ENCODE measurements at places on chromosomes 3 and 15.

DNA sequence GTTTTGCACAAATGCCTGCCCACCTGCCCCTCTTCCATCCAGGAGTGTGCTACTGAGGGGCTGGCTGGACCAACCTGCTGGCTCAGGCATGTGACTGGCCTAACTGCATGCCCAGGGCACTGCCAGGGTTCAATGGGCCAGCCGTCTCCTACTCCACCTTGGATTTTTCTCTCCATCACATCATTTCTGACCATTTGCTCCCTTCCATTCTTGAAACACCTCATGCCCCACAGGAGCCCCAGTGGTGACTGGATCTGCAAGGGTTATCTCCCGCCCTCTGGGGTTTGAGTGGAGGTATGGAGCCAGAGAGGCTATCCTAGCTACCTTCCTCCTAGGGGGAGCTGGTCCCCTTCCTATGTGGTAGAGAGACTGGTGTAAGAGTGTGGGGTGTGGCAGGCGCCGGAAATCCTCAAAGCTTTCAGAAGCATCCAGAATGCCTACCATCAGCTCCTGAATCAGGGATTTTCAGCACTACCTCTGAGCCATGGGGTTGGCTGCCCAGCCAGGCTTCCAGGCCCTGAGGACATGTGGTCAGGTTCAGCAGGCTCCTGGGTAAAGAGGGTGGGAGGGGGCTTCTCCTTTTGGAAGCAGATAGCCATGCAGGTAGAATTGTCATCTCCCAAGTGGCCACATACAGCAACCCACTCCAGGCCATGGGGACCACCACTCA is 2.9 kb upstream of the MANF start:
- no peak for DNase-seq

DNA sequence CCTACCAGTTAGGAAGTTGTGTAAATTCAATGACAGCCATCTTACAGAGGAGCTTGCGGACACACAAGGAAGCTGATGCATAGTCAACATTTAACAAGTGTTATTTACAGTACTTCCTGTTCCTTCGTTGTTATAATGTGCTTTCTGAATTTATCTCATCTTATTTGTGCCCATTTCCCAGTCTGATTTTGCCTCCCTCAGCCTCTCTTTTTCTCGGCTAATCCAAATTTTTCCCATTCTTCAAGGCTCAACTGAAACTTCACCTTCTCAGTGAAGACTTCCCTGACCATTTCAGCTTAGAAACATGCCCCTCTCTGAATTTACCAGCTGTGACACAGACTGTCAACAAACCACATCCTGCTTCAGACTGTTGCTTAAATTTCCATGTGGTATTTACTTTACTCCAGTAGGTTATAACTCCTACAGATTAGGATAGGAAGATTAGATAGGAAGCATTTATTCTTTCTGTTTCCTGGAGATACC is 55.7 kb upstream of the CP start:
- DNase-seq, result no peak

DNA sequence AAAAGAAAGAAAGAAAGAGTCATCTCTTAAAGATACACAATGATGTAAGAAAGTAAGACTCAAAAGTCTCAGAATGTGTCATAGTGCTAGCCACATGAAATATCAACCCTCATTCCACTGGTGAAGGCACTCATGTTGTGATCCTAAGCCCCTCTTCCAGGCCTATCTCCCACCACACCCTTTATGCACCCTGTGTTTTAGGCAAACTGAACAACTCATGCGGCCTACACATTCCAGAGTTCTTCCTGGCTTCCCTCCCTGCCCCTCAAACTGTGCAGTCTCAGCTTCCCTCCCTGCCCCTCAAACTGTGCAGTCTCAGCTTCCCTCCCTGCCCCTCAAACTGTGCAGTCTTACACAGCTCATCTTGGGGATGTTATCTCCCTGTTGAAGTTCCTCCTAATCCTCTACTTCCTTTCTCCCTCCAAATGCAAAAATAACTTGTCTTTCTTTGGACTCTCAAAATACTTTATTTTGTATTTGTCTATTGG is 69.0 kb upstream of the FNDC3B start:
- no peak for DNase-seq

- no peak for DNase-seq
Observed at GRCh38 chr3:16101295-16102186, 72.9 kb upstream of the GALNT15 start.

- no peak for DNase-seq
Observed at GRCh38 chr3:169268286-169268776, 395.2 kb downstream of the MECOM start.

GRCh38 chr3:160538895-160539294 is 26.5 kb downstream of the KPNA4 start:
- DNase-seq, result no peak

DNA sequence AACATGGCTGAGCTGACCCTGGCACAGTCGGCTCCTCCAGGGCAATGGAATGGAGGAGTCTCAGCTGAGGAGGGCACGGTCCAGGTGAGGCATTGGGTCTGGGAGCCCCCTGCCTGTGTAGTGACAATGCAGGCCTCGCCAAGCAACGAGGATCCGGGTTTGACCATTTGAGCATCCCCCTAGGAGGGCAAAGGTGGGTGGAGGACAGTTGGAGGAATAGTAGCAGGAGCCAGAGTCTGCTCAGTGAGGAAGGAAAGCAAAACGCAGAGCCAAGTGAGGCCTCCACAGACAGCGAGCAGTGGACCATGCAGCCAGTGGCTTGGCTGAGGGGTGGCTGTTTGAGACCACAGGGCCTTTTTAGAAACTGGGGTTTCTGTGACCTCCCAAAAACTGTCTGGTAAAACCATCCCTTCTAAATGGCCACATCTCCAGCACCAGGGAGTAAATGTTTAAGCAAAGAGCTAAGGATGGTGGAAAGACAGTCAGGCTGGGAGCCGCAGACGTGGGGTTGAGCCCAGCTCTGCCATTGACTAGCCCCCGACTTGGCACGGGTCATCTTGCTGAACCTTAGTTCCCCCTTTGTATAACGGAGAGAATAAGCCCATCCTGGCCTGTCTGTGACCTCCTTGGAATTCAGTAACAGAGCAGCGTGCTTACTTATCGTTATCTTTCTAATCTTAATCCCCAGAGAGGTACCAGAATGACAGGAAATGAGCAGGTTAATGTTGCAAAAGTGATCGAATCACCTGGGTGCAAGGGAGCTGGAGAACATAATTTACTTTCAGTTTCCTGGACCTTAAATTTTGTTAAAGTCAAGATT is 46.8 kb downstream of the CMTM6 start:
- no peak for DNase-seq

DNA sequence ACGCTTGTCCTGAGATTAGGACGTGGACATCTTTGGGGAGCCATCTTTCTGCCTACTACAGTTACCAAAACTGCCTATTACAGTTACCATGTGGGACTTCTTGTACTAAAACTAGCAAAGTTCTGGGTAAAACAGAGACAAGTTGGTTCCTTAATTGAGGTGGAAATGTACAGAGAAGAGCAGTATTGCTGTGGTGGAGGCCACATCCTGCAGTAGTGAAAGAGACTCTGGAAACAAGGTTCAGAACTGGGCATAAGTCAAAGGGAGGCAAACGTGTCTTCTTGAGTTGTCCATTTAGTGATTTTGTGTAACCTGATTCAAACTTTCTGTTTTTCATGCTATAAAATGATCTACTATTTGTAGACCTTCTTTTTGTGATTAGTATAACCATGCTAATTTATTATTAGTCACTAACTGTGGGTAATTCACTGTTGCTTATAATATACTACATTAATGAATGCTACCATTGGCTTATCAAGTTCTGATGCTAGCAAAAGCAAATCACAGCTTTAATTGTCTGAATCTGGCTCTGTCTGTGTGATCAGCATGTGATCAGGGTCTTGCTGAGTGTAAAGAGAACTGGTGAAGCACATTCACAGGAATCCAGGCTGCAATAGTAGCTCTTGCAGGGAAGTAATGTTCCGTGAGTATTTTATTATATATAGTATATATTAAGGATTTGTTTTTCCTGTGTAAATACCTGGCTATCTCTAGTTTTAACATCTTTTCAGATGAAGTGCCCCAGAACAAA is 207.9 kb upstream of the GAP43 start:
- DNase-seq, result no peak

GRCh38 chr15:66866656-66867055 is 164.6 kb downstream of the SMAD6 start:
- no peak for DNase-seq

DNA sequence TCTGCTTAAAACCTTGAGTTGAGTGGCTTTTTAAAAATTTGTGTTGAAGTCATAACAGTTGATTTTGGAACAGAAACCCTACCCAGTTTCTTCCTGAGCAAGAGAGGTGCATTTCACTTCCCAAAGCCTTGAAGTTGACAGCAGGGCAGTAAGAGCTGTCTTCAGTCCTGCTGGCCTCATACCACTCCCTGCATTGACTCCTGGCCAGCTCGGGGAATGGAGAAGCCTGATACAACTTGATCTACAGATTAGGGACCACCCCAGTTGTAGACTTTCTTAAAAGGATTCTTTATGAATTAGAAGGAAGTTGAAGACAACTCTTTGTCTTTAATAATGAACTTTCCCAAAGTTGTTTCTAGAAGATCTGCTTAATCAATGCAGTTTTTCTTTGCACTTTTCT is 90.6 kb upstream of the FLNB start:
- DNase-seq, result no peak

- DNase-seq, result no peak
Observed at GRCh38 chr3:42670670-42671069, 14.7 kb upstream of the KLHL40 start.

DNA sequence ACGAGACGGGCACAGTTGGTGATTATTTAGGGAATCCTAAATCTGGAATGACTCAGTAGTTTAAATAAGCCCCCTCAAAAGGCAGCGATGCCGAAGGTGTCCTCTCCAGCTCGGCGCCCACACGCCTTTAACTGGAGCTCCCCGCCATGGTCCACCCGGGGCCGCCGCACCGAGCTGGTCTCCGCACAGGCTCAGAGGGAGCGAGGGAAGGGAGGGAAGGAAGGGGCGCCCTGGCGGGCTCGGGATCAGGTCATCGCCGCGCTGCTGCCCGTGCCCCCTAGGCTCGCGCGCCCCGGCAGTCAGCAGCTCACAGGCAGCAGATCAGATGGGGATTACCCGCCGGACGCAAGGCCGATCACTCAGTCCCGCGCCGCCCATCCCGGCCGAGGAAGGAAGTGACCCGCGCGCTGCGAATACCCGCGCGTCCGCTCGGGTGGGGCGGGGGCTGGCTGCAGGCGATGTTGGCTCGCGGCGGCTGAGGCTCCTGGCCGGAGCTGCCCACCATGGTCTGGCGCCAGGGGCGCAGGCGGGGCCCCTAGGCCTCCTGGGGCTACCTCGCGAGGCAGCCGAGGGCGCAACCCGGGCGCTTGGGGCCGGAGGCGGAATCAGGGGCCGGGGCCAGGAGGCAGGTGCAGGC is 318.0 kb downstream of the FGF12 start:
- DNase-seq, result no peak

GRCh38 chr3:851098-851790 is 241.6 kb upstream of the CNTN6 start:
- no peak for DNase-seq

GRCh38 chr15:100784493-100785180 is 95.0 kb upstream of the ALDH1A3 start:
- DNase-seq, result no peak

DNA sequence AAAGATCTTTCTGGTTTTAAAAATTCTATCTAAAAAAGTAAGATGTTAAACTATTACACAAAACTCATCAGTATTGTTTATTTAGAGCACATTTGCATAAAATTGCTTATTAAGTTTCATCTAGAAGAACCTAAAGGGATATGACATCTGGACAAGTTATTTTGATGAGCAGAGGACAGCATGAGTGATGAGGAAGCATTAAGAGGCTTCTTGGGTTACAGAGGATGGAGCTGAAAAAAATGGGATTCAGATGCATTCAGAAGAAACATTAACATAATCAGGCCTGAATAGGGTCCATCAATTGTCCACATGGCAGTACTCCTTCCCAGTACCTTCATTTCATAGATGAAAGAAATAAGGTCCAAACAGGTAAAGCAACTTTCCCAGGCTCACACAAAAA is 41.6 kb downstream of the IMPG2 start:
- DNase-seq, result no peak

DNA sequence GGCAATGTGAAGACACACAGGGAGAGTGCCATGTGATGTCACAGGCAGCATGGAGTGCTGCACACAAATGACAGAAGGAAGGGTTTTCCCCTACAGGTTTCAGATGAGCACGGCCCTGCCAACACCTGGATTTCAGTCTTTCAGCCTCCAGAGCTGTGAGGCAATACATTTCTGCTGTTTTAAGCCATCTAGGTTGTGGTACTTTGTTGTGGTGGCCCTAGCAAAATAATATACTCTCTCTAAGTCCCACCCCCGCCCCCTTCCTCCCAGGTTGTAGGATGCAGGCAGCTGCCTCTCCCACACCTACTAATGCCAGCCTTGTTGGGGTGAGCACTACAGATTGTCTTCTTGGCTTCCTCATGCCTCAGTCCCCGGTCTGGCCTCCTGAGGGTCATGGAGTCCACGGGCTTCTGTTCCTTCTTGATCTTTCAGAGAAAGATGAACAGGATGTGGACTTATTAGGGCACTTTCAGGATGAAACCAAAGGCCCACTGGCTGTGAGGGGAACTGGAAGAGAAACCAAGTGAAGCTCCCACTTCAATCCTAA is 180.0 kb downstream of the CD47 start:
- no peak for DNase-seq

GRCh38 chr3:143090976-143091837 is 28.4 kb upstream of the CHST2 start:
- DNase-seq, result no peak

DNA sequence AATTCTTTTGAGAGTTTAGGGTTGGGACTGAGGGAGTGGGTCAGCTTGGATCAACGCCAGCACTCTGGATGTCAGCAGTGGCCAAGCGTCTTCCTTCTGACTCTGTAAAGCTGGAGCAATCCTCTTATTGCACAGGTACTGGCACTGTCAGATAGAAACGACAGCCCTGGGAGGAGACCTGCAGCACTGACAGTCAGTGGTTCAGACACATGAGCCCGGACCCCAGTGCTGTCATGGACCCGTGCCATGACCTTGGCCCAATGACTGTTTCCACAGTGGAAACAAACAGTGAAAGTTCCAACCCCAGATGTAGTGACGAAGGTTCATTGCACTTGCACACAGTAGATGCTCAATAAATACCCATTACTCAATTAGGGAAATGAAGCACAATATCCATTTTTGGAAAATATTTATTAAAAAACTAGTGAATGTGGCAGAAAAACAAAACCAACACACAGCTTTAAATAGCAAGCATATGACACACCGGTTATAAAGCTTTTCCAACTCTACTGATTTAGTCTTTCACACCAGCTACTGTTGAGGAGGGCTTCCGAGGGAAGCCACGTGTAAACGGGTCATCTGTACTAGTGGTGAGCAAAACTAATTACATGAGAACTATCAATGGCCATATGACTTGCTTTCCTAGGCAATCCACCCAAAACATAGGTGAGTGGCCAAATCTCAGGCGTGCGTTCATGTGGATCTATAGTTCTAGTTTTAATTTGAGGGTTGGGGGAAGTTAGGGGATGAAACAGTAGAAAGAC is 22.1 kb downstream of the SIAH2 start:
- no peak for DNase-seq

GRCh38 chr3:119184796-119185570 is 11.6 kb downstream of the UPK1B start:
- DNase-seq, result no peak

DNA sequence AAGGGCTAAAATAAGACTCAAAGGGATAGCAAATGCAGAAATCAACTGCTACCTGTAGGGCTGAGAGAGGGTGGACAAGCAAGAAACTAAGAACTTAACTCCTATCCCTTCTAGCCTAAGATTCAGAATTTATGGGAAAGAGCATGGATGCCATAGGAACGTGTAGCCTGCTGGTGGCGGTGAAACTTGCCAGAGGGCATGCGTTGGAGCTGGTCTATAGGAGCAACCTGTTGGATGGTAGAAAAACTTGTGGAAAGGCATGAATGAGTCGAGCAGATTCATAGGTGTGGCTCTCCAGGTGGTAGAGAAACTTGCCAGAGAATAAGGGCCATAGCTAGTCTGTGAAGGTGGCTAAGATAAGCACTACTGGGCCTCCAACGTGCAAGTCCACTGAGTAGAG is 137.2 kb downstream of the DOCK3 start:
- DNase-seq, result no peak

Data from NCI-H1048 (cell line).